Hematopoietic multipotent progenitor cell (in vitro differentiated cells): ENCODE measurements at places on chromosomes 3 and 15. TPM values are rescaled to one million over a fixed set of nuclear protein-coding genes. Genes with fewer than 3 reads are reported as not detected.

The ASTE1 gene
- 9.7 TPM for total RNA-seq

The SPINT1 gene
- total RNA-seq = 60.3 TPM

The SLC25A20 gene
- 25.6 TPM for total RNA-seq

The SLC51B gene
- total RNA-seq = not detected

The DCLK3 gene
- not detected for total RNA-seq

The GOLGB1 gene
- 8.6 TPM for total RNA-seq

The GABRR3 gene
- total RNA-seq = not detected

The ZNF80 gene
- not detected for total RNA-seq

The ALS2CL gene
- total RNA-seq = 2.4 TPM

The SLC2A2 gene
- not detected for total RNA-seq

The ITPR1 gene
- 166 TPM for total RNA-seq

The EFCAB12 gene
- 0.27 TPM for total RNA-seq

The ZDHHC19 gene
- 0.27 TPM for total RNA-seq

The COL6A5 gene
- 0.54 TPM for total RNA-seq

The ATP13A5 gene
- total RNA-seq = not detected

The ARPP19 gene
- 53.6 TPM for total RNA-seq

The ELL3 gene
- 7.0 TPM for total RNA-seq

The GRIP2 gene
- total RNA-seq = not detected

The SERF2 gene
- 140 TPM for total RNA-seq

The POLR2H gene
- total RNA-seq = 46.9 TPM

The RAB11A gene
- total RNA-seq = 83.7 TPM

The SLC12A1 gene
- not detected for total RNA-seq

- no peak for DNase-seq
Measured at GRCh38 chr15:67224889-67225288, 29.6 kb downstream of the AAGAB start.

GRCh38 chr15:45457220-45457619, 65.3 kb downstream of the SLC30A4 start:
- no peak for DNase-seq

- DNase-seq = no peak
Measured at GRCh38 chr15:100690032-100690794, 87.8 kb downstream of the ASB7 start.

GRCh38 chr15:64695561-64695992, 79.8 kb downstream of the RBPMS2 start:
- DNase-seq = peak; percentile 99

DNA sequence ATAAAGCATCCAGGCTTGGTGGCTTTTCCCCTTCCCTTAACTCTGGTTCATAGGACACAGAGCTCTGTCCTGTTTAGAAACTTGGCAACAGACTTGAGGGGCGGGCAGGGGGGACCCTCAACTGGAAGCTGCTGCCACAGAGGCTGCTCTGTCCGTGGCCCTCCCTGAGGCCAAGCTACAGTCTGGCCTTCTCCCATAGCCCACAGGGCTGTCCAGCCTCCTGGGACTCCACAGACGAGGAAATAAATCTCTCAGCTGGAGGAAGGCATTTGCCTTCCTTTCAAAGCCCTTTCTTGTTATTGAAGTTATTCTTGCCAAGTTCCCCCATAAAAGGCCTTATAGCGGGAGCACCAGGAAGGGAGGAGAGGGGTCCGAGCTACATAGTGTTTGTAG, 248.8 kb upstream of the TPM1 start:
- no peak for DNase-seq

- no peak for DNase-seq
Measured at GRCh38 chr3:187286467-187287059, 5.0 kb downstream of the MASP1 start.

GRCh38 chr3:33636125-33636850, 81.8 kb downstream of the CLASP2 start:
- DNase-seq = peak; percentile 82

DNA sequence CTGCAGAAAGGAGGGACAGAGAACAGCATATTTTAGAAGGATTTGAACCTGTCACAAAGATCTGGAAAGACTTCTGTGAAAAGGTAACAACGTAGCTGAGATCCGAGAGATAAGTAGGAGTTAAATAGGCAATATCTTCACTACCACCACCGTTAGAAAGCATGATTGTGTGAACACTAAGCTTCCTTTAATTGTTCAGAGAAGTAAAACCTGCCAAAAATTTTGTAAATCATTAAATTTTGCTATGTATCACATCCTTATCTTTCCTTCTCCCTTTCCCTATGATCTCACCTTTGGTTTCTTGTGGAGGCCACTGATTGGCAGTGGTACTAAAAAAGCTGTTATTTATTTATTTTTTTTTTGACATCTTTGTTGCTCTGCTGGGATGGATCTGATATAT, 346.9 kb downstream of the NLGN1 start:
- DNase-seq = no peak

- DNase-seq = no peak
Measured at GRCh38 chr3:43326891-43327581, 40.7 kb downstream of the SNRK start.

DNA sequence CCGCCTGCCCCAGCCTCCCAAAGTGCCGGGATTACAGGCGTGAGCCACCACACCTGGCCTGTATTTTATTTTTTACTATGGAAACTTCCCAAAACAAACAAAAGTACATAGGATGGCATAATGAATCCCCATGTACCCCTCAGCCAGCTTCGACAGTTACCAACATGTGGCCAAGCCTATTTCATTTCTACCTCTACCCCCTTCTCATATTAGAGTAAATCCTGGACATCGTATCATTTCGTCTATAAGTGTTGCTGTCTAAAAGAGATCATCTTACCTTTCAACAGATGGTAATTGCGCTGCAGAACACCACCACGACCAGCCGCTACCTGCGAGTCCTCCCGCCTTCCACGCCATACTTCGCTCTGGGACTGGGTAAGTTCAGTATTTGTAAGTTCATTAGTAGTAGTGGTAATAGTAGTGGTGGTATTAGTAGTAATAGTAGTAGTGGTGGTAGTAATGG, 44.9 kb downstream of the DLEC1 start:
- DNase-seq = no peak

DNA sequence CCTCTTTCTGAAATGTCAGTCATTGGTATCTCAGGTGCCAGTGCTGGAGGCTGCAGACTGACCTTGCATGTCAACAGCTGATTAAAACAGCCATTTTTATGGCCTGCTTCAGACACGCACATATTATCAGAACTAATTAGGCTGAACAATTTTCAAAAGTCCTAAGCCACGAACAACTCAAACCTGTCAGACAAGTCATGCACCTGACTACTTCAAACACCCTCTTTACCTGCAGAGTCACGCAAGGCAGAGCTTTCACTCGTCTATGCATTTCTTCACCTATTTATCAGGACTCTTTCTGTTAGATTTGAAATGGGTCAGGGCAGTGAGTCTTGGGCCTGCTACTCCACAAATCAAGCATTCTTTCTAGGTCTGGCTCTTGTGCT, 26.7 kb downstream of the CLK3 start:
- DNase-seq = no peak

DNA sequence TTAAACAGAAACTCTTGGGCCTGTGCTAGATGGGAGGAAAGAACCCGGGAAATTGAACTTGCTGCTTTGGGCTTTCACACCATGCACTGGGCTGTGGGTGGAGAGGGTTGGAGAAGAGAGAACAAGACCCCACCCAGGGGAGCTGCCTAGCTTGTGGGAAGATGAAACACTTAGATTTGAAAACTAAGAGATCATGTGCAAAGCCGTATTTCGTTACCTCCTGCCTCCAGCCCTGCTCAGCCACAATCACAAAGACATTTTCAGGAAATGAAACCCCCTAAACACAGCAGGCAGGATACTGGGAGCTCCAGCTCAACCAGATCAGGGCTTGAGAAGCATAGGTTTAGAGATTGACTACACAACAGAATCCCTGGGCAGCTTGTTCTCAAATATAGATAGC, 183.0 kb upstream of the C2CD4B start:
- no peak for DNase-seq

DNA sequence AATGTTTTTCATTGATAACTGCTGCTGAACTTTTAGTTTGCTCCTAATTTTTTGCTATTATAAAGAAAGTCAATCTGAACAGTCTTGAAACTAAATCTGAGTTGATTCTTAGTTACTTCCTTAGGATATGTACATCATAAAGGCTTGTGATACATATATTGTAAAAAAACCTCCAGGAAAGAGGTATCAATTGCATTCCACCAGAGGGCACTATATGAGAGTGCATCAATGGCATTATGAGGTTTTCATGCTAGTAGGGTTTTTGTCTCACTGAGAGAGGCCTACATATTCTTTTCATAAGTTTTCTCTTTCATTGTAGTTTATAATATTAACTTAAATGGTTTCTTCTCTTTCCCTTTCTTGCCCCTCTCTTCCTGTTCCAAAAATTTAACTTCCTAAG, 46.9 kb downstream of the PIK3R4 start:
- DNase-seq = peak; percentile 70

DNA sequence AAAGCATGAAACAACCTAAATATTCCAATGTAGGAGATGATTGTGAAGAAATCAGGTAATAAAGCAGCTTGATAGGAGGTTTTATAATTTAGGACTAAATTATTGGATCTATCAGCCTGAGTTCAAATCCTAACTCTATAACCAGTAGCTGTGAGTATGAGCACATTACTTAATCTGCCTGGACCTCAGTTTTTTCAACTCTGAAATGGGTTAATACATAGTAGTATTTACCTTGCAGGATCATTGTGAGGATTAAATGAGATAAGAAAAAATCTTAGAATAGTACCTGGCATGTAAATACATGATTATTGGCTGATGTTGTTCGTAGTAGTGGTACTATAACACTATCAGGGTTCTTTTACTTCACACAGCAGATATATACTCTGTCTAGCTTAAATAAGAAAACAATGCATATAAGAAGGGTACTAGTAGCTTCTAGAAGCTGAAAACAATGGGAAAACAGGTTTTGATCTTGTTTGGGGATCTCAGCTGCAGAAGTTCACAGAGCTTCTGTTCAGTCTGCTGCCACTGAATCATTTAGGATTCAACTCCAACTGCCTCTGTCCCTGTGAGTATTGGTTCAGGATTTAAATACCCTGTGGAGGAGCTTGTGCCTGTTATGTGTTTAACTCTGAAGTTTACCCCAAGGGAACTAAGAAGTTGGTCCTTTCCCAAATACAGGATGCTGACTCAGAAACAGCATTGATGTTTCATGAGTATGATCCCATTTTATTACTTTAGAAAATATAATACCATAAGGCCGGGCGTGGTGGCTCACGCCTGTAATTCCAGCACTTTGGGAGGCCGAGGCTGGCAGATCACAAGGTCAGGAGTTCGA, 34.2 kb downstream of the KAT2B start:
- DNase-seq = no peak

- DNase-seq = no peak
Measured at GRCh38 chr3:184354754-184355153, 6.7 kb downstream of the CLCN2 start.

GRCh38 chr3:135213822-135214221, 418.8 kb downstream of the EPHB1 start:
- DNase-seq = no peak

DNA sequence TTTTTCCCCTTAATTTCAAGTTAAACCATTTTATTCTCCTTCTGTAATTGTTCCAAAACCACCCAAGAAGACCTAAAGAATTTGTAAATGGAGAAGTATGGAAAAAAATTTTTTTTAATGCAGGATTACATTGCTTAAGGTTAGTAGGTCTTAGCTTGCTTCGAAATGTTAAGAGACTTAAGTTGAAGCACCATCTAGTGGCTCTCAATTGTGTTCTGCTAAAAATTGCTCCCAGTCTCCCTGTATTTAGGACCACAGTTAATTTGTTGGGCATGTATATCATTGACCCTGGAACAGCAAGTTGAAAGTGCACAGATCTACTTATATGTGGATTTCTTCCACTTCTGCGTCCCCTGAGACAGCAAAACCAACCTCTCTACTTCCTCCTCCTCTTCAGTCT, 32.4 kb downstream of the CD200R1L start:
- no peak for DNase-seq

GRCh38 chr3:108159105-108159504, 63.1 kb downstream of the IFT57 start:
- DNase-seq = no peak

- DNase-seq = no peak
Measured at GRCh38 chr3:169634618-169635236, 28.8 kb downstream of the MECOM start.

DNA sequence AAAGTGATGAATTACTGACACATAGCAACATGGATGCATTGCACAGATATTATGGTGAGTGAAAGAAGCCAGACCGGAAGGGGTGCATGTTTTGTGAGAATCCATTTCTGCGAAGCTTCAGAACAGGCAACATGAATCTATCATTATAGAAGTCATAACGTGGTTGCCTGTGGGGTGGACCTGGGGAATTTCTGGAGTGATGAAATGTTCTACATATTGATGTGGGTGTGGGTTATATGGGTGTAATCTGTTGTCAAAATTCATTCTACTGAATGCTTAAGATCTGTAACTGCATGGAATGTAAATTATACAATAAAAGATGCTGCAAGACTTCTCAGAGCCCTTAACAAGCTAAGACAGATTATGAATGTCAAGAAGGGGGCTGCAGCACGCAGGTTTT, 25.2 kb upstream of the TSPAN3 start:
- no peak for DNase-seq

- DNase-seq = no peak
Measured at GRCh38 chr15:45167631-45168205, 20.0 kb downstream of the SHF start.

GRCh38 chr15:56913670-56914069, 4.8 kb upstream of the TCF12 start:
- DNase-seq = no peak

- no peak for DNase-seq
Measured at GRCh38 chr3:120364821-120365220, 15.7 kb upstream of the LRRC58 start.

DNA sequence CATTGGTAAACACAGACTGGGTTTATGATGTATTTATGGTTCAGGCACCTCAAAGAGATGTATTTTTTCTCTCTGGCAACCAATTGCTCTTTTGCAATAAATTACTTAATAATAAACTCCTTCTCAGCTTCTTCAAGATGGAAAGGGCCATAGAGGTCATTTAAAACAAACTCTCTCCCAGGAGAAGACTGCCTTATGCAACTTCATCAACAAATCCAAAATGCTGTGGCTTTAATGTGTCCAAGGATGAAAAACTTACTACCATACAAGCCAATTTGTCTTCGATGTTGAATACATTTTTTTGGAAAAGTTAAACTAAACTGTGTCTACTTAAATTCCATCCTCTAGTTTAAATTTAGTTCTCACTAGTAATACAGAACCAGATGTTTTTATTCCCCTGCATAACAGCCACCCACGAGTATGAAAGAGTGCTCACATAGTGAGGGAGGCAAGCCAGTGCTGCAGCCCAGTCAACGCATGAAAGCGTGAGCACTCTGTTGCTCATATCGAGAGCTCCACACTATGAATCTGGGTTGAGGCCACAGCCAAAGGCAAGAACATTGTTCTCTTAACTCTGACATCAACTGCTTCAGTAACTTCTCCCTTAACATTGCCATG, 761.3 kb upstream of the GRM7 start:
- no peak for DNase-seq

GRCh38 chr3:141077631-141078030, 26.5 kb downstream of the SPSB4 start:
- DNase-seq = no peak

GRCh38 chr15:90231028-90232017, 2.4 kb downstream of the CIB1 start:
- DNase-seq = no peak
